ENCODE measurements at places on chromosomes 5 and 9. TPM values are rescaled to one million over a fixed set of nuclear protein-coding genes. Genes with fewer than 3 reads are reported as not detected.

- no peak overlapping the region for H3K4me3 ChIP-seq
- no peak overlapping the region for H3K27ac ChIP-seq
- H3K4me1 ChIP-seq, result peaks cover 14% of the 10 kb centered on the region
- no peaks in the 10 kb centered on the region for H3K36me3 ChIP-seq
These were observed 46.9 kb upstream of the TTC39B start for GRCh38 chr9:15353892-15354291.

DNA sequence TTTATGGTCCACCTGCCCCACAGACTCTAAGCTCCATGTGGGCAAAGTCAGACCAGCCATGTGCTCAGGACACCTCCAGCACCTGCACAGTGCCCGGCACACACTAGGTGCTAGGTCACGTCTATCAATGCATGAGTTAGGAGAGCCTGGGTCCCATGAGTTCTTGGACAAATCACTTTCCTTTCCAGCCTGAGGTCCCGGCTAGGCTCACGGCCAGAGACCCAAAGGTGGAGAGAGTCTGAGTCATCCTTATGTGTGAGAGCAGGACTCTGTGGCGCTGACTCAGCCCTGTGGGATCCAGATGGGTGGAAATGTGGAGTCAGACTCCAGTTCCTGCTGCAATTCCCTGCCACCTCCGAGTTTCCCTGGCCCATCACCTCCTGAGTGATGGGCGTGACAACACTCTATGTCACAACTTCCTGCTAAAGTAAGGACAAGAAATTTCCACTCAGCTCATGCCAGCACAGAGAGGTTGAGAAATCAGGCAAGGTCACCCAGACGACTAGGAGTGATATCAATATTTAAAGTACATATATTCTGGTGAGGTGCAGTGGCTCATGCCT is 2.5 kb upstream of the ST6GALNAC4 start:
- no peak for DNase-seq
- H3K27me3 ChIP-seq, result no peaks in the 10 kb centered on the region
- H3K36me3 ChIP-seq, result no peaks in the 10 kb centered on the region
- H3K4me3 ChIP-seq, result no peak overlapping the region
- peaks cover 40% of the 10 kb centered on the region for H3K4me1 ChIP-seq

Gene FSD1L
- 0.79 TPM for total RNA-seq

DNA sequence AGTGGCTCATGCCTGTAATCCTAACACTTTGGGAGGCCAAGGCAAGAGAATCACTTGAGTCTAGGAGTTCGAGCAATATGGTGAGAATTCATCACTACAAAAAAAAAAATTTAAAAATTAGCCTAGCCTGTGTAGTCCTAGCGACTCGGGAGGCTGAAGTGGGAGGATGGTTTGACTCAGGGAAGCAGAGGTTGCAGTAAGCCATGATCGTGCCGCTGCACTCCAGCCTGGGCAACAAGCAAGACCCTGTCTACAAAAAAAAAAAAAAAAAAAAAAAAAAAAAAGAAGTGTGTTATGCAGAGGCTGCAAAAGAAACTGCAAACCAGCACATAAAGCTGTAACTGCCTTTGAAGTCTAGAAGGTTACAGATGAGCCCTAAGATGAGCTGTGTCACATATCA is 116.9 kb upstream of the SLC1A3 start:
- H3K27ac ChIP-seq, result no peak overlapping the region
- no peak for DNase-seq
- no peak overlapping the region for H3K4me3 ChIP-seq
- peaks cover 3% of the 10 kb centered on the region for H3K27me3 ChIP-seq
